ENCODE measurements at places on chromosomes 6 and 20.

DNA sequence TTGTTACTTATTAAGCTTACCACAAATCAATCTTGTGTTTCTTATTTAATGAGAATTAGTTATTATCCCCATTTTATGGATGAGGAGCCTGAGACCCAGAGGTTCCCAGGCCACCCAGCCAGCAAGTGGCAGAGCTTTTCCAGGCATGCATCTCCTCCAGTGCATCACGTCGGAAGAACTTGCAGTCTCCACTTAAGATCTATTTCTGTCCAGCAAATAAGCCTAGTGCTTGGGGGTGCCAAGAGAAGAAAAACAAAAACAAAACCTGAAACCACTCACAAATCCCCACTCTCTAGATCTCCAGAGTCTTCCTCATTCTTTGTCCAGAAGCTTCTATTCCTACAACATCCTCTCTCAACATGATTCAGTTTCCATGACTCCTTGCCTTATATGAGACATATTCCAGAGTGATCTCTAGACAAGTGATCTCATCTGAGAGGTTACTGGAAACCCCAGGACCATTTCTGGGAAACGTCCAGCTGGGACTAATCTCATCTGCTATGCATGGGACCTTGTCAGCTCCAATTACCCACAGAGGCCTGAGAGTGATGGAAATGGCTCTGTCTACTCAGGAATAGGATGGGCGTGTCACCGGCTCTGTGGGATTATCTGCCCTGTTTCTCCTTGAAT, 4.1 kb downstream of the GUCA1B start:
- DNase-seq = peak; percentile 92

DNA sequence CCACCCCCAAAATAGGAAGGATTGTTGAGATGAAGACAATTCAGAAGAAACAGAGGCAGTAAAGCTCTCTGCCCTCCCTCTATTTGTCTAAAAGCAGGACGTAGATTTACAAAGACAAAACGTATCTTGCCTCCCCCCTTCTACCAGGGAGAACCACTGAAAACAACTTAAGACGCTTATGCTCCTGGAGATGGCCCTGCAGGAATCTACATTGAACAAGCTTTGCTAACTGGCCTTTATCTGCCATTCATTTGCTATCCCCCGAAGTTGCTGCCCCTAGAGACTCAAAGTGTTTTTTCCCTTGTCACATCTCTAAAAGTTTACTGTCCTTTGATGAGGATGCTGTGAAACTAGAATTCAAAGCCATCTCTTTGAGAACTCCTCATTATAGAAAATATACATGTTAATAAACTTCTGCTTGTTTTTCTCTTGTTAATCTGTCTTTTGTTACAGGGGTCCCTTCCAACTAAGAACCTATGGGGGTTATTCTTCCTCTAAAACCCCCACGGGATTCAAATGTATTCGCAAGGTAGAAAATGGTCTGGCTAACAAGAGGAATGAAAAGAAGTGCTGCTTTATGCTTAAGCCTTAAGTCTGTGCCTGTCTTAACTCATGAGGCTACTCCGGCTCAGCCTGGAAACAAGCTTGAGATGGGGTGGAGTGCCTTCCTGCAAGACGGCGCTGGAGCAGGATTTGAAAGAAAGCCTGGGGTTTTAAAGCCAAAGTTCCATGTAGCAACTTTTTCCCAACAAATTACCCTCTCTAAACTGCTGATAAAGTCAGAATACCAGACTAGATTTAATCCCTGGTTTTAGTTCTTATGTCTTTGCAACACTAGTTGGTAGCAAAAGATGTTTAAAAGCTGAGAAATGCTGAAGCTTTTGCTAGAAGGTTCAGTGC, 88.0 kb downstream of the CLIC5 start:
- DNase-seq = no peak

DNA sequence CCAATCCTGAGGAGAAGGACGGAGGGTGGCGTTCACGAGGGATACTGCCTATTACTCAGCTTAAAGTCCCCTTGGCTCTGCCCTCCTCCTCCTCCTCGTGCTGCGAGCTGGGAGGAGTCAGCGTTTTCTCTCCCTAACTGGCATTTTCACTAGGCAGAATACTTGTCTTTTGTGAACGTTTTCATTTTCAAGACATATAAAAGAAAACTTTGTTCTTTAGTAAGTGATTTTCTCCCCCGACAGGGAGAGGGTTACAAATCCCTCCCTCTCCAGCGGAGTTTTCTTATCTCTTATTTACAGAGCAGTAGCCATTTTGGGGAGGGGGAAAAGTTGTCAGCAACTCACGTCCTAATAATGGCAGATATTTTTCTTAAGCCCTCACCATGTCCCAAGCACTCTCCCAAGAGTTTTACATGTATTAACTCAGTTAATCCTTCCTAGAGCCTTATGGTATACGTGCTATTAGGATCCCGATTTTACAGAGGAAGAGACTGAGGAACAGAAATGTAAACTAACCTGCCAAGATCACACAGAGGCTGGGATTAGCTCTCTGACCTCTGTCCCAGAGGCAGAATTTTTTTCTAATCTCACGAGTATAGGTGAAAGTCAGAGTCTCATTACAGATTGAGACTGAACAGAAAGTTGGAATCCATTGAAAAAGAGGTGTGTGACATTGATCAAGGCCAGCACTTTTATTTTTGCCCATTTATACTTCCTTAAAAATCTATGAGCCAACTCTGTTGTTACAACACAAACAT, 30.0 kb upstream of the ZNF217 start:
- DNase-seq = peak; percentile 77

GRCh38 chr20:34675993-34676641, 775 bp downstream of the PIGU start:
- DNase-seq = no peak

GRCh38 chr6:109486068-109486467, 3.0 kb upstream of the ZBTB24 start:
- DNase-seq = no peak

DNA sequence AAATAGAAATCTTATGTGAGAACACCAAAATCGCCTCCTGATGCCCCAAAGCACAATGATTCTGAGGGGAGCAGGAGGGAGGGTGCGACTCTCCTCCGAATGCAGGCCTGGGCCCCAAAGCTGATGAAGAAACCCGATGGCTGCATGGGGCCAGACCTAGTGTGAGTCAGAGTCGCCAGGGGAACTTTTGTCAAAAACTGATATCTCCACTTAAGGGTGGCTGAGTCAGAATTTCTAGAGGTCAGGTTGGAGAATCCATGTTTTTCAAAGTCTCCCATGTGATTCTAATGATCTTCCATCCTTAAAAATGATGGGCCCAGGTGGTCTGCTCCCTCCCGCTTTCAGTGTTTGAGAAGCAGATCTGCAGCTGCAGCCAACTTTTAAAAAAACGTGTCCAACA, 172.8 kb downstream of the BACH2 start:
- peak; percentile 64 for DNase-seq

GRCh38 chr6:163797296-163797845, 382.9 kb downstream of the QKI start:
- no peak for DNase-seq

DNA sequence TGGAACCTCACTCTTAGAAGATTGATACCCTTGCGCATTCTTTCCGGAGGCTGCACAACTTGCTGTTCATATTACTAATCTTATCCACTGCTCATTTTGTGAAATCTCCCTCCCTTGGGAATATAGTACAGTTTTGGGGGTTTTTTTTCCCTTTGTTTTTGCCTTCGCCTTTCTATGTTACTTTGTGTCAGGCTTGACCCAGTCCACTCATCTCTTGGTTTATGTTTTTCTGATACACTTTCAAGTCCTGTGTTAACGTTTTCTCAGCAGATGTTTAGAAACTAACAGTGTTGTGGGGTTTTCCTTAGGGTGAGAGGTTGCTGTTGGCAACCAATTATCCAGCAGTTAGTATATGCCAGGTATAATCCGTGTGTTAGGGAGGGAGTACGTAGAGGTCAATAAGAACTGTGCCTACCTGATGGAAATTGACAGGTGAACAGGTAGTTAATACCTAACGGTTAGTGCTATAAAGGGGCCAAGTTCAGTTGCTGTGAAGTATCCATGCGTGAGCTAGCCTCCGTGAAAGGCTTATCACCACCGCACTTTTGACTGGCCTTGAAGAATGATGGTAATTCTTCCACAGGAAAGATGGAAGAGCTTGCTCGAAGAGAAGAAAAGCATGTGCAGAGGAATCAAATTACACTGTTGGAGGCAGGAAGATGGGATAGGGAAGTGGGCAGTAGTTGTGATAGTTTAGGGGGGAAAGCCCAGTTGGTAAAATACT, 1.4 kb downstream of the NFYA start:
- peak; percentile 41 for DNase-seq

GRCh38 chr6:106380407-106380806, 19.9 kb downstream of the CRYBG1 start:
- peak; percentile 14 for DNase-seq

DNA sequence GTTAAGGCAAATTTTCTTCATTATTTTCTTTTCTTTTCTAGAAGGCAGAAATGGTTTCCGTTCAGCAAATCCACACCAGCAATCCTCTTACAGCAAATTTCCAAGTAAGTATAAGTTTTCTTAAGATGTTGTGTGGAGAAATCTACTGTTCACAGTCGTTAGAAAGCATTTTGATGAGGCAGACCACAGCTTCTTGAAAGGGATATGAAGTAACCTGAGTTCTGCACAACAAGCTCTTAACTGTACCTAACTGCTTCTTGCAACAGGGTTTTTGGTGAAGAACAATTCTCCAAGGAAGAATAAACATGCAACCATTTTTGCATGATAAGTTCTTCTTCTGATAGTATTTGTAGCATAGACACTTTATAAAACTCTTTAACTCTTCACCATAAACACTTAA, 45.3 kb upstream of the STXBP5 start:
- DNase-seq = no peak

DNA sequence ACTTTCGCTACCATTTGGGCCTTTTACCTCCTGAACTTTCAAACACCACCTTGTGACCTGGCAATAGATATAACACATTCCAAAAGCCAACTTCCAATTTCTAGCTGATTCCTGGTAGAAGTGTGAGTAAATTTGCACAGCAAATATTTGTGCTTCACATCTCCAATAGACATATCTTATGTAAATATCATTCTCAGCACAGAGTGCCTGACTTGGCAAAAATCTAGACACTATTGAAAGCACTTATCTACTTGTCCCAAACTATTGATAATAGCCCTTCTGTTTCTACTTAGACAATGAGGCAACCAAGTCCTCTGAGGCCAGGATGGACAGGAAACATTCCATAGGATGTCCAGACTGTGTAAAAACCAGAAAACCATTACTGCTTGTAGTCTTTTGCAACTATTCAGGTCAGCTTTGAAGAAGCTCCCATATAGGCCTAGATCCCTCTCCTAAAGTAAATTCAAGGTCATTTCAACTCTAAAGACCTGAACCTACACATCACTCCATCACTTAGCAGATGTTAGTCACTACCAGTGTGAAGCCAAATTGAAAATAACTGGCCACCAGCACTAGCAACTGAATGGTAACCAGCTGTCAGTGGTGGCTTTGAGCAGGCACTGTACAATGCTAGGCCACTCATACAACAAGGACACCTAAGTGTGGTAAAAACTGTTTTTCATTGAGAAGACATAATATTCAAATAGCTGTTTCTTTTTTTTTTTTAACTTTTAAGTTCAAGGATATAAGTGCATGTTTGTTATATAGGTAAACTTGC, 95.3 kb upstream of the RSPO3 start:
- no peak for DNase-seq

DNA sequence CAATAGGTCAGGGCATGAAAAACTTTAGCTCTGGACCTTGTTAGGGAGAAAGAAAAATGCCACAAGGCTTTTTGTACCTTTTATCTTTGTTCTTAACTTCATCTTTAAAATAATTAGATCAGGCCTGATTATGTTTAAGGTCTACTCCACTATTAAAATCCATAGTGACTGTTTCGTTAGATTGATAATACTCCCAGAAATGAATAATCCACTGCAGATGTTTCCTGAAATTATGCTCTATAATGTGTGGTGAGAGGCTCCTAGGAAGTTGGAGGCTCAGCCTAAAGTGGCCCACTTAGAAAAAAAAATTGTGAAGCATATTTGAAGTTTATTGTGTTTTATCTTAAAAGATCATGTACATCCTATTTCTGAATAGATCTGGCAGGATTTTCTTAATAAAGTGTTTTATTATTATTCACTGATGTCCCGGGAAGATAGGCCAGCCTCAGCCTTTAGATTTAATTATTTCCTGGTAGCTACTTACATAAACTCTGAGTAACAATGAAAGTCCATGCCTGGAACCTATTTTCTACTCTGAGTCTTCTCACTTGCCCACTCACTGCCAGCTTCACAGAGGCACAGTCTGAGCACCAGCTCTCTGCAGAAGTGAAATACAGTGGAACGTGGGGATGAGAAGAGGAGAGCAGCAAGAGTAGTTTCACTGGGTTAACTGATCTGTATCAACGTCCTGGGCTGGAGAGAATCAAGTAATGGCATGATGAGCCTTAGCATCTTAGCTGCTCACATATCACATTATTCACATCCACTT, 126.8 kb upstream of the TMEM170B start:
- no peak for DNase-seq

- no peak for DNase-seq
Observed at GRCh38 chr20:33282991-33283555, at the start of gene BPIFB1. Gene BPIFB1 (plus strand): TSS chr20:33283214. CDS start chr20:33286074, 2,860 bp downstream.

GRCh38 chr6:152435816-152436215, 201.3 kb downstream of the SYNE1 start:
- DNase-seq = no peak

DNA sequence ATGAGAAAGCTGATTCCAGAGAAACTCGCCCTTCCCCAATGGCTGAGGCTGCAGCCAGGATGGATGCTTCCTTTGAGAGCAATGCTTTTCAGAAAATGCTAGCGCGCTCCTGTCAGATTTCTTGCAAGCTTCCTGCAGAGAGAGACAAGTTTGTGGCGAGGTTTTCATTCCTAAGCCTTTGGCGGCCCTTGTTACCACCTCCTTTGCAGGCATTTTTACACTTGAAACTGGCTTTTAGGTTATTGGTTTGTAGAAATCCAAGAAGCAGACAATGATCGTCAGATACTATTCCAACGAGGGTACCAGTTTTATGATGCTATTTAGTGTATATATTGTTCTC, 1.1 kb downstream of the FNDC1 start:
- no peak for DNase-seq

- DNase-seq = peak; percentile 16
Observed at GRCh38 chr6:116280161-116280932, 617 bp upstream of the TSPYL1 start.
